ENCODE measurements at places on chromosomes 7 and 10.

GRCh38 chr10:129706081-129706480 lies 239.0 kb downstream of the MGMT start:
- DNase-seq, result no peak

GRCh38 chr10:79287973-79288723 lies 59.1 kb upstream of the PPIF start:
- no peak for DNase-seq

GRCh38 chr10:102656791-102657371 lies 12.6 kb downstream of the TRIM8 start:
- no peak for DNase-seq

DNA sequence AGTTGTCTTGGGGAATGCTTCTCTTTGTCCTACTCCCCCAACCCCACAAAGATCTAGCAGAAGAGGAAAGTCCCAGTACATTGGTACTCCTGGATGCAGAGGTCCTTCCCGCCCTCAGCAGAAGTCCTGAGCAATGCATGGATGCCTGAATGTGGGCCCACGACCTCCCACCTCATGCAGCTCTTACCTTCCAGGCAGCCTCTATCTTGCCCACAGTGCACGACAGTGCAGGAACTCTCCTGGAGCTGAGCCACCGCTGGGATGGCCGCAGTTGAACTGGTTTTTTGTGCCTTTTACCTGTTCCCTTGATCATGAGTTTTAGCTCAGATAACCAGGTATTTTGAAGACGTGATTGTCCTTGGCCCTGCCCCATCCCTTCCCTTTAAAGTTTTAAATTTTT lies 37.9 kb downstream of the LRRC4 start:
- DNase-seq, result no peak

DNA sequence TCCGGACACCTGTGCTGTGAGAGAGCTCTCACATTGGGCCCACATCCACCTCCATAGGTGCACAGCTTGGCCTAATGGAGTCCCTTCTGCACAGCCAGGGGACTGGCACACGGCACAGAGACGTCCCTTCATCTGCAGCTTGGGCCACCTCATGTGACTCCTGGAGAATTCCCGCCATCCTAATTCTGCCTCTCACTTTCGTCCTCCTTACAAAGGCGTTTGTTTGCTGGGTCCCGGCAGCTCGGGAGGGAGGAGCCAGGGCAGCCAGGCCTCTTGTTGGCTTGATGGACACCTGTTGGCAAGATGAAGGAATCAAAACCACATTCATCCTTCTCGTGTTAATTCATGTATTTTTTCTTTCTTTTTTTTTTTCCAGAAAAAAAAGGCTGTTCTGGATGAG lies 30.7 kb upstream of the TTYH3 start:
- DNase-seq, result no peak

DNA sequence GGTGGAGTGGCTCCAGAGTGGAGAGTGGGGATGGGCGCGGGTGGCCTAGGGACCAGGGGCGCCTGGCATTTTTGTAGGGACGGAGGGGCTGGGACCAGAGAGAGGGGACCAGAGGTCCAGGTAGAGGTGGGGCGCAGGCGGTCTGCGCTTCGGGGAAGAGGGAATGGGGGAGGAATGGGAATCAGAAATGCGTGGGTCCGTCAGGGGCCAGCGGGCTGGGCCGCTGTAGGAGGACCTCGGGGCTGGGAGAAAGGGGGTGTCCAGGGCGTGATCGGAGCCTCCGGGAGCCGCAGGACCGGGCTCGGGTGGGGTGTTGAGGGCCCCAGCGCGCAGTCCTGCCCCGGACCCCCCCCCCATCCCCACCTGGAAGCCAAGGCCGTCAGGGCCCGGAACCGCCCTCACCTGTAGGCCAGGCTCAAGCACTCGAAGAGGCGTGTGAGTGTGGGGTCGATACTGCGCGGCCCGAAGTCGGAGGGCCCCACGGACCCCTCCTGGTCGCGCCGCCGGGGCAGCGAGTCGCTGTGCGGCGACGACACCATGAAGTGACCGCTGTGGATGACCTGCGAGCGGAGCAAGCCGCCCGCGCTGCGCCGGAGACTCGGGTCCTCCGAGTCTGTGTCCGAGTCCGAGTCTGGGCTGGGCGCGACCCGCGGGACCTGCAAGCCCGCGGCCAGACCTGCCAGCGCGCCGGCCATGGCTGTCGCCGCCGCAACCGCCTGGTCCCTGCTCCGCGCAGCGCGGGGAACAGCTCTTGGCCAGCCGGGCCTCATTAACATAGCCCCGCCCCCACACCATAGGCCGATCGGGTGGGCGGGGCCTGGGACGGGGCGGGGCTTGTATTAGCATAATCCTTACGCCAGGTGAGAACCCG lies at the start of gene MLXIPL:
Gene MLXIPL (minus strand): TSS at position 725 of the 871 bp plus-strand sequence. CDS start 30 bp downstream, at position 695.
- DNase-seq, result peak; percentile 51

DNA sequence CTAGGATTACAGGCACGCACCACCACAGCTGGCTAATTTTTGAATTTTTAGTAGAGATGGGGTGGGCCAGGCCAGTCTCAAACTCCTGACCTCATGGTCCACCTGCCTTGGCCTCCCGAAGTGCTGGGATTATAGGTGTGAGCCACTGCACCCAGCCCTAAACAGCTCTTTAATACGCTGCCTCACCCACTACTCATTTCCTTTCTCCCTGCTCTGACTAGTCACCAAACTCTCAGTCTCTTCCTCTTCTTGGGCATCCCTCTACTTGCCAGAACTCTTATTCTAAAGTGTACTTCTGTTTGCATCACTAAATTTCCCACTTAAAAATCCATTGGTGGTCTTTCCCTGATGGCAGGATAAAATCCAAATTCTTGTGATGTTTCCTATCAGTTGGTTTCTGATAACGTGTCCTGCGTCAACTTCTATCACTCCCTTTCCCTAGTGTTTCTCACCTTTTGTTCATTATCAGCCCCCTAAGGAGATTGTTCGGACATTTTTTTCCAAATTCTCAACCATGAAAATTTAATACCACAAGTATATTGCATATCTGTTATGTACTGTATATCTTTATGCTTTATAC lies 124.7 kb downstream of the CUBN start:
- DNase-seq, result peak; percentile 28

DNA sequence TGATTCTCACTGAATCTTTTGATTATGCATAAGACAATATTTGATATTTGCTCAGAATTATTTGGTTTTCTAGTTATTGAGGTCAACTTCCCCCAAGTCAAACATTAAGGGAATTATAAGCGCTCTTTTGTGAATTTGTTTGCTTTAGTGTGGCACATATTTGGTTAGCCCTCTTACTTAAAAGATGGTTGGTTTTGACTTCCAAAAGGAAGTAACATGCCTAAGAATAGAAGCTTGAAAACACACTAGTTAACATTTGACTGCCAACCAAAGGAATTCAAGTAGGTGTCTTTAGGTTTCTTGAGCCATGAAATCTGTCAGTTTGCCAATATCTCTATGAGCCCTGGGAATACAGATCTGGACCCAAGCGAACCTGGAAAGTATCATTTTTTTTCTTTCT lies 24.9 kb downstream of the STEAP4 start:
- no peak for DNase-seq

DNA sequence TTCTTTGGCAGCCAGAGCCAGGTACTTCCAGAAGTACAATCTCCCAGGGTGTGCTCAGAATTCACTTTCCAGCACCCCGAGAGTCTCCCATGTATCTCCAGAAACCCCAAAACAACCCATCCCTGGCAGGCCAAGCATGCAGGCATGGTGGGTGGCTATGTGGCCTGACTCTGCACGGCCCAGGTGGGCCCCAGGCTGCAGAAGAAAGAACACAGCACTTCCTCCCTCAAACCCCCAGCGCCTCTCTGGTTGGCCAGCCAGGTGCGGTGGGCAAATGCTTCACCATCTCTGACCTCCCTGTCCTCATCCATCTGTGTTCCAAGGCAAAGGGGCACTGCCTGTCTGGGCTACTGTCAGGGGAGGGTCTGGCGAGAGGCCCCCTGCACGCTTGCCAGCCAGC lies 100.3 kb downstream of the MKI67 start:
- no peak for DNase-seq

GRCh38 chr7:38232502-38233366 lies 40.7 kb downstream of the TARP start:
- no peak for DNase-seq

GRCh38 chr7:37145682-37146081 lies 303.0 kb downstream of the ELMO1 start:
- no peak for DNase-seq

DNA sequence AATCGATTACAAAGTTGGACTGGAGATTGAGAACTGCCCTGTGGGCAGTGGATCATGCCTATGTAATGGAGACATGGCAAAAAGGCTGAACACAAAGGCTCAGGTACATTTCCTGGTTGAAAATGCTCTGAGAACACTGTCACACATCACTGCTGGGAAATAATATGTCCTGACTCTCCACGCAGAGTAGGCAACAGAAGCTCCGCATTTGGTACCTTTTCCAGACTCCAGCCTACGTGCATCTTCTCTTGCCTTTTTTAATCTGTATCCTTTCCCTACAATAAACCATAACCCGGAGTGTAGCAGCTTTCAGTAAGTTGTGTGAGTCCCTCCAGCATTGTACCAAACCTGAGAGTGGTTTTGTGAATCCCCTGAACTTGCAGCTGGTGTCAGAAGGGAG lies 134.7 kb downstream of the SORBS1 start:
- DNase-seq, result no peak

GRCh38 chr10:34341473-34341872 lies 473.6 kb downstream of the PARD3 start:
- no peak for DNase-seq

GRCh38 chr7:137583172-137583571 lies 239.6 kb upstream of the PTN start:
- DNase-seq, result no peak

GRCh38 chr10:91540733-91541132 lies 92.1 kb downstream of the PPP1R3C start:
- DNase-seq, result no peak

DNA sequence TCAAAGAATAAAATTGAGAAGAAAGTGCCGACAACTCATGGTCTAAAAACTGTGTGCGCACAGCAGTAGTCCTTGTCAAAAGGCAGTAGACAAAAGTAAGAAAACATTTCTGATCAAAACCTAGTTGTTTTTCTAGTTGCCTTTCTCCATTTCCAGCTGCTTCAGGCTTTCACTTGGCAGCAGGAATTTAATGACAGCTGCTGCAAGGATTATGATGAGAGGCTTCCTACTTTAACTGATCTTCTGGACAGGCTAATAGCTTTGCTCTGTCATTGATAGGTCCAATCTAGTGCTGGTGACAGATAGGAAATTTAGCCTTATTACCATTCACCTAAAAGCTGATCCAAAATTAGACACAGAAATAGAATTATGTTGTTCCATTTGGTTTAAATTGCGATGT lies 110.7 kb upstream of the SEMA3C start:
- no peak for DNase-seq

DNA sequence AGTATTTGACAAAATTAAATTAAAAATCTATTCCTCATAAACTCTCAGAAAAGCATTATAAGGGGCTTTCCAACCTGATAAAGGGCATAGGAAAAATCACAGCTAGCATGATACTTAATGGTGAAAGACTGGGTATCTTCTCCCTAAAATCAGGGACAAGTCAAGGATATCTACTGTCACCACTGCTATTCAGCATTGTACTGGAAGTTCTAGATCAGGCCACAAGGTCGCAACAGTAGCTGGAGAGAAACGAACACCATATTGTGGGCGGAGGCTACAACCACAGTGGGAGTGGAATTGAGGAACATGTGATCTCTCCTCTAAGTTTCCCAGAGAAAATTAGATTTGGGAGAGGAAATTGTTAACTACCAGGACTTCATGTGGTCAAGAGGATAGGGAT lies 70.0 kb upstream of the NAMPT start:
- no peak for DNase-seq

- no peak for DNase-seq
These were observed 62.4 kb downstream of the HK1 start for GRCh38 chr10:69340695-69341094.

DNA sequence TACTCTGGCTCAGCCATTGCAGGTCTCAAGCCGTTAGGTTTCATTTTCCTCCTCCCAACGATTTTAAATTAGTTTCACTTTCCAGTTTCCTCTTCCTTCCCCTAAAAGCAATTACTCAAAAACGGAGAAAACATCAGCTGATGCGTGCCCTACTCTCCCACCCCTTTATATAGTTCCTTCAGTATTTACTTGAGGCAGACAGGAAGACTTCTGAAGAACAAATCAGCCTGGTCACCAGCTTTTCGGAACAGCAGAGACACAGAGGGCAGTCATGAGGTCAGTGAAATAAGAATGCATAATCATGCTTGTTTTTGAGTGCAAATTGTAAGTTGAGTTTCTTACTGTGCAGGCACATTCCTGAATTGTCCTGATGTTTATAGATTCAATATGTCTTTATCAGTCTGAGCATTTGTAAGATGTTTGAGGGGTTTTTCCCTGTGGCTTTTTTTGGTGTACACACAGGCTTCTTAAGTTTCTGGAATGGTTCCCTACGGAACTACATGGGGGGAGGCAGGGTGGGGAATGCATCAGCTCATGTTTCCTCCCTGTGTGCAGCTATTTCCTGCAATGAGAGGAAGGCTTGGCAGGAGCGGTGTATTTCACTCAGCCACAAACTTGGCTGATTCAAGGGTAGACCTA lies at the start of gene IFIT3:
Gene IFIT3 (plus strand): TSS at position 195 of the 639 bp plus-strand sequence. CDS start 77 bp downstream, at position 272.
- peak; percentile 95 for DNase-seq

DNA sequence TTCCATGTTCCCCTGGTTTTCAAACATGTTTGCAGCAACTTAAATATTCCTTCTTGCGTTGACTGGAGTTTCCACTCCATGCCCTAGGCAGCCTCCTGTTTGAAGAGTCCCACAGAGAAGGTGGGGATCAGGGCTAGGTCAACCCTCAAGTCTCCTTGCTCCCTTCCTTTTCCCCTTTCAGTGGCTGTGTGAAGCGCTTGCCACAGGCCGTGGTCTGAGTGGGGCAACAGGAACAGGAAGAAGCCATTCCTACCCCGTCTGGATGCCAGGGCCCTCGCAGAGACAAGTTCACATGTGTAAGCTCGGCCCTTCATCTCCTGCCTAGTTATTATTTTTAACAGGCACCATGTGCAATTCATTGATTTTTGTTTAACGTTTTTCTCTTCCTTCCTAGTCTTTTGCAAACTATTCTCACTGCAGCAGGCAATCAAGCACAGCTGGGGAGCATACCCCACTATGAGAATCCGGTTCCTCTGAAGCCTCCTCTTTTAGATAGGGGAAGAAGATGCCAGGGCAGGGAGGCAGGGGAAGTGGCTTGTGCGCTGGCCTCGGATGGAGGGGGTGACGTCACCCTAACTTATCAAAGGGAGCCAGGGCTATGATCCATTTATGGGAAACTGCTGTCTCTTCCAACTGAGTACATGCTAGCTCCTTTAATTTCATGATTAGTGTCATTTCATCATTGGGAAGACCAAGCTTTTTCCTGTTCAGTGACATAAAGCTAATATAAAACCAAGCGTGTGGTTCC lies 64.2 kb downstream of the PRLHR start:
- DNase-seq, result no peak

DNA sequence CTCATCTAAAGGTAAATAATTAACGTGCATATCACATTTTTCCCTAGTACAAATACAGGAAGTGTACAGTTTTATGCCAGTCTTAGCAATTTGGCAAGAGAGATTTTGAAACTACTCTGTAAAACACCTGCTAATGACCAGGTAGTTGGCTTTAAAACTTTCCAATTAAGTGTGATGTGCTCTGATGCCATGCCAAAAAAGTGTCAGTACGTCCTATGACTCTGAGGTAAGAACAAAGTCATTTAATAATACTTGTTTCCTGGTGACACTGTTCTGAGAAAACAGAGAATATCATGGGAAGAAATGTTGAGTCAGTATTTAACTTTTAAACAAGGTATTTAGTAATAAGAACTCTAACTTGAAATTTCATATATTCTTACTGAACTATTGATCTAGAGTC lies 9.6 kb downstream of the PDZD8 start:
- DNase-seq, result peak; percentile 53

GRCh38 chr7:139049936-139050335 lies 14.1 kb upstream of the ZC3HAV1L start:
- no peak for DNase-seq

All from endothelial cell of umbilical vein (primary cell).